ENCODE measurements at places on chromosomes 1 and 21.
A peak's percentile ranks its signal among the peaks of the same experiment; 100 is the strongest.

- no peak for DNase-seq
Observed at GRCh38 chr1:89911191-89911991, 83.5 kb upstream of the ZNF326 start.

DNA sequence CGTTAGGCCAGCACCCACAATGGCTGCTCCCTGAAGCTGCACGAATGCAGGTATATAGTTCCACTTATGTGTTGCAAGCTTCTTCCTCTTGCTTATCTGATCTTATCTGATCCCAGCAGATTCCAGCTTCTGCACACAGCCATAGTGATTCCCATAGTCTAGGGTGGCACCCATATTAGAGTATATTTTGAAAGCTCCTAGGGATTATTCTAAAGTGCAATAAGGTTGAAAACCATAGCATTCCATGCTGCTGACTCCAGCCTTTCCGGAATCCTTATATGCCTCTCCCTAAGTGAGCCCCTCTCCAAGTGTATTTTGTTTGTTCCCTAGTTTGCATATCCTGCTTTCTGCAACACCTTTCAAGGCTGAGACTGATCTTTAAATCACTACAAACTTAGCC, 432.0 kb downstream of the SETD4 start:
- no peak for DNase-seq

DNA sequence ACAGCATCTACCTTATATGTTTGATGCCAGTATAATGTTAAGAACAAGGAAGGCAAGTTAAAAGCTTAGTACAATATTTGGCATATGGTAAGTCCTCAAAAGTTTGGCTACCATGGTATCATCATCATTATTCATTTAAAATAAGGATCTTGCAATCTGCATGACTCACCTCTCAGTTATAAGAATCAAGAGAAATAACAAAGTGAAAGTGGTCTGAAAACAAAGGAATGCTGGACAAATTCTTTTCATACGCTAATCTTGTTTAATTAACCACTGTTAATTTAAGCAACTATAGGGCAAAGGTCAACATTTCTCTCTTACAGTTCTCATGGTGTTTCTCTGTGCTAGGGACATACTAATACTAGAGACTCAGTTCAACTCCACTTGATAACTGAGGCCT, 13.0 kb upstream of the CLDN19 start:
- no peak for DNase-seq

DNA sequence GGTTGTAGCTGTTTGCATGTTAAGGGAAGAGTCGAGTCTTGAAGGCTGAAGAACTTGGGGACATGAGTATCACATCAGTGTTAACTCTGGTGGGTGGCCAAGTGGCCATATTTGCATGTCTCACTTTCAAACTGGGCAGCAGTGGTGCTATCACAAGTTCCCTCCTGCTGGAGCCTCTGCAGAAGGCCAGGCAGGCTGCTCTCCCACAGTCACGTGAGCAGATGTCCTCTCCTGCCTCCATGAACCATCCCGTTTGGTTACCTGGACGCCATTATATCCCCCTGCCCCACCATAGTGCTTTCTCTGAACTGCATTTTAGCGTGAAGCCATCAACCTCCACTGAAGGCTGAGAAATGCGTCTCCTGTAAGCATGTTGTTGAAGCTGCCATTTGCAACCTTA, 205.1 kb upstream of the LMO4 start:
- DNase-seq, result no peak

DNA sequence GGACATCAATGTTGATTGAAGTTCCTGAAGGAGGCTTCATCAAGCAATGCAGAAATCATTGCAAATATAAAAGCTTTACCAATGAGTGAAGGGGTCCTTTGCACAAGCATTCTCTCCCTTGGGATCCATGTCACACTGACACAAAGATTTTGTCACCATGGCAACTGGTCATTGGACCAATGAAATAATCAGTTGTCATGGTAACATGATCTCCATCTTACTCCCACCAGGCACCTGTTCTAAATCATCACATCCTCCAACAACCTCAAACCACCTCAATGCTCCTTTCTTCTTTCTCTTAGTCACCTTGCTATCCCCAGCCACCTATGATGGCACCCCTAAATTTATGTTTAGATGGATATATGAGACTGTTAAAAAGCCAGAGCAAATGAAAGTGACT, 13.5 kb upstream of the FOXJ3 start:
- DNase-seq, result no peak

GRCh38 chr1:230453377-230453776, 27.2 kb upstream of the PGBD5 start:
- DNase-seq, result no peak

GRCh38 chr1:94316183-94316582, 78.8 kb upstream of the ARHGAP29 start:
- DNase-seq, result no peak

GRCh38 chr1:16727190-16728111, 12.9 kb upstream of the RNU1-4 start:
- peak; percentile 67 for DNase-seq

DNA sequence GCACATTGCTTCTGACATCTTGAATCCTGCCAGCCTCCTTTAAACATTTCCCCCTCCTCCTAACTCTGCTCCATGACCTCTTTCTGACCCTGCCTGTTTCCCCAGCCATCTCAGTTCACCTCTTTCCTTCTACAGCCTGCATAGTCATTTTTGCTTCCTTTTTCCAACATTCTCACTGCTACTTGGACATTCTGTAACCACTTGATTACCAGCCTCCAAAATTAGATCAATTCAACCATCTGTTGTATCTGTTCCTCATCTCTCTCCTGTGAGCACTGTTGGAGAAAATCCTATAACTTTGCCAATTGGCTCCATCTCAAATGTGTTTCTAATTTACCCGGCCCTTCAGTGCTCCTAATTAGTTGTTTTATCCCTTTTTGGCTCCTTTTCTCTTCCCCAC, 27.5 kb upstream of the GPR88 start:
- DNase-seq, result no peak

DNA sequence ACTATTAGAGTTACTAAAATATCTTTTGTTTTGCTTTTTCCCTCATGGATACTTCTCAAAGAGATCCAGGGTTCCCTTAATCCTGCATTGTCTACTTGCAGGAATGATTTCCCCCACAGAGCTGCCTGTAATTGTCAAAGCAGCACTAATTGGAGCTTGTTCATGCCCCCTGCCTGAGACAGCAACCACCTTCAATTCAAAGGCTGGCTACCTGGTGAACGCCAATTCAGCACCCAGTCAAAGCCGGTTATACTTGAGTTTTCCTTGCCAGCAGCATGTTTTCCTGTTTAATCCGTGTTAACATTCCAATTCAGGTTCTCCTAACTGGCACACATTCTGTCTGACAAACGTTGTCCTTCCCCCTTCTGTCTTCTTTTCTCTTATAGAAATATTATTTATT, 382.9 kb downstream of the NTNG1 start:
- DNase-seq, result no peak

GRCh38 chr1:23187637-23188036, 19.0 kb upstream of the LUZP1 start:
- no peak for DNase-seq

DNA sequence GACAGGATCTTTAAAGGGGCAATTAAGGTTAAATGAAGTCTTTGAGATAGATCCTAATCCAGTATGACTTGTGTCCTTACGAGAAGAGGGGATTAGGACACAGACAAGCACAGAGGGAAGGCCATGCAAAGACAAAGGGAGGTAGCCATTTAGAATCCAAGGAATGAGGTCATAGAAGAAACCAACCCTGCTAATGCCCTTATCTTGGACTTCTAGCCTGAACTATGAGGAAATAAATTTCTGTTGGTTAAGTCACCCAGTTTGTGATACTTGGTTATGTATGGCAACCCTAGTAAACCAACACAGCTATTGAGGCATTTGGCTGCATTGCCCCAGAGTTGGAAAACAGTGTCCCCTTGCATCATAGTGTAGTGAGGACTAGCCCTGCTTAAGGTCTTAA, 121.3 kb downstream of the MAST2 start:
- no peak for DNase-seq

DNA sequence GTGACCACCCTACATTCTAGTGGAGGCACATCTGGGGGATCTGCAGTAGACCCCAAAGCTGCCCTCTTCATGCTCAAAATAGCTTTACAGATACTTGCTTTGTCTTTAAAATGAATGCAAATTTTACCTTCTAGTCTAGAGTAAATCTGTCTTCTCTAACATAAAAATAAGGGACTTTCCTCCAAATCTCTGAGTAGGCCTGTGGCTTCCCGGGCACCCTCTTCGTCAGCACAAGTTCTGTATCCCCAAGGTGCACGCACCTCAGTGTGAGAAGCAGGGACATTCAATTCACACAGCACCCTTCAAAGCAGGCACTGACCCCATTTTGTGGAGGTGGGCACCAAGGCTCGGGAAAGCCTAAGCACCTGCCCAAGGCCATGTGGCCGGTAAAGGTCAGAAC, 19.0 kb downstream of the MEF2D start:
- no peak for DNase-seq

- DNase-seq, result no peak
Observed at GRCh38 chr21:42775123-42775522, 104.2 kb downstream of the WDR4 start.

GRCh38 chr21:38175306-38175705, 81.5 kb upstream of the KCNJ15 start:
- no peak for DNase-seq

DNA sequence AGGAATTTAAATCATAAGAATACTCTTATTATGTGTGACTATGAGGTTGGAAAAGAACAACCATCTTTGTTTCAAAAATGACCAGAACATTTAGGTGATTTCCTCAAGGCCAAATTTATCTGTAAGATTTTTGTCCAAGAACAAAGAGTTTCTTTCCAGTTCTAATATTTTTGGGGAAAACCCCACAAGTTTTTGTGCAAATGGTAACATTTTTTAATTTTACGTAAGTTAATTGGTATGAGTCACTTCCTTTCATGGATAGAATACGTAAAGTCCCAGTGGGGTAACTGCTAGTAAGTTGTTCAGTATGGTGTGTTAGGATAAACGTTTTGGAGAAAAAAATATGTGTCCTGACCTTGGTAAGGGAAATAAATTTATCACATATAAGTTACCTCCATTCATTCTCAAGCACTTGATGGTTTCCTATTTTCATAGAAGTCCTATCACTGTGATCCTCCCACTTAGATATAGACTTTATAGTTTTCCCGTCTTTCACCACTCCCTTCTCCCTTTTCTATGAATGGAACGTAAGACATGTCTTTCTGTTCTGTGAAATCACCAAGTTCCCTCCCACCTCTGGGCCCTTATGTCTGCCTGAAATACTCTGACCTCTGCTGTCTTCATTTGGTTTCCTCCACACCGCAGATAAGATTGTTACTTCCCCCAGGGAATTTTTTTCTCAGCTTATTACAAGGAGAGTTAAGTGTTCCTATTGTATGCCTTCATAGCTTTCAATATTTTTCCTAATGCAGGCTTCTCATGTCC, 34.9 kb upstream of the TSNAX start:
- no peak for DNase-seq

DNA sequence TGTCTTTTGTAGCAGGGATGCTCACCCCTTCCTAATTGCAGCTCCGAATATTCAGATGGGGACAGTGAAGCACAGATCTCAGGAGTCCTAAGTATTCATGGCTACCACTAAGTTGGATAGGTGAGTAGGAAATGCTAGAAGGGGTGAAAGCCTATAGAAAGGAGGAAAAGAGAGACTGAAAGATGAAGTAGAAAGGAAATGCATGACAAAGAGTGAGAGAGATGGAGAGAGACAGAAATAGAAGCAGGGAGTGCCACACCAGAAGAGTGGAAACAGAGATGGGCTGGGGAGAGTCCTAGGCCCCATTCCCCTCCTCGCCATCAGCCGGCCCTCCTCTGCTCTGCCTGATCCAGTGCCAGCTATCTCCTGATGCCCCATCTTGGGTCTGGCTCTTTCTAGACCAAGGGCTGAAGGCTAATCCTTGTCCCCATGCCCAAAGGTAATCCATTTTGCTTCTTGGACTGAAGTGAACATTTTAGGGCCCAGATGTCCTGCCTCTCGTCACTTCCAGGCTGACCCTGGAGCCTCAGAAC, 2.0 kb downstream of the PEA15 start:
- no peak for DNase-seq

- no peak for DNase-seq
Observed at GRCh38 chr1:160916666-160917065, 31.7 kb upstream of the ITLN1 start.

DNA sequence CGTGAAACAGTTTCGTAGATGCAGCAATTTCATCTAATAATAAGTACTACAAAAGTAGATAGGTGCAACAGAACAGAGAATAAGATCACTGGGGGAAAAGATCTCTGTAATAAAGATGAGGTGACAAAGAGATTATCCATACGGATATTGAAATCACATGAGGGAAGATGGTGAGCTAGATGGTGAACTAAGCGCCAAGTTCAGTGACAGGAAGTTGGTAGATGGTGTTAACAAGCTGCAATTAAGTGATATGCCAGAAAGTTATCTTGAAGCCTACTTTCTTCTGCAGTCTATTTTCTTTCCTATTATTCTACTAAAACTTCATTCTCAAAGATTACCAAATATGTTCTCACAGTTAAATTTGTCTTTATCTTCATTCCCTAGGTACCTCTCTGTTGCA, 7.1 kb downstream of the LRIF1 start:
- no peak for DNase-seq

DNA sequence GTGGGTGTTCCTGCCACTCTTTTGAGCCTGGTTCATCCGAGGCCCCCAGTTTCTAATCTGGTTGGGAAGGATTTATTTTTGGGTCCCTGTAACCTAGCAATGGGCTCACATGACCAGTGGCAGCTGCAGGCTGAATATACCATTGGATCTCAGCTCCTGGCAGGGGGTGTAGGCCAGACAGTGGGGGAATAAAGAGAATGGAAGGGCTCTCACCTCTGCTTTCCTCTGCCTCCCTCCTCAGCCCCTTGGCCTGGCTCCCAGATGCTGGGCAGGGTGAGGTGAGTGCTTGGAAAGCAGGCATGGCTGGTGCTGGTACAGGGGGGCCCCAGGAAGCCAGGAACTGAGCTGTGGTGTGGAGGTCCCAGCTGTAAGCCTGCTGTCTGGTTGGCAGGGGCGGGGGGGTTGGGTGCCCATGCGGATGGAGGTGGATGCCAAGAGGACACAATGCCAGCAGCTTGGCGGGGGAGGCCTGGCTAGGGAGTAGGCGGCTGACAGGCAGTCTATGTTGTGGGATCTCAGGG, 3.6 kb upstream of the GPR61 start:
- DNase-seq, result no peak
